ENCODE measurements at places on chromosomes 1 and 21. TPM values are rescaled to one million over a fixed set of nuclear protein-coding genes. Genes with fewer than 3 reads are reported as not detected.

GRCh38 chr1:207145401-207146058 lies 41.5 kb downstream of the C4BPA start:
- no peak for DNase-seq

DNA sequence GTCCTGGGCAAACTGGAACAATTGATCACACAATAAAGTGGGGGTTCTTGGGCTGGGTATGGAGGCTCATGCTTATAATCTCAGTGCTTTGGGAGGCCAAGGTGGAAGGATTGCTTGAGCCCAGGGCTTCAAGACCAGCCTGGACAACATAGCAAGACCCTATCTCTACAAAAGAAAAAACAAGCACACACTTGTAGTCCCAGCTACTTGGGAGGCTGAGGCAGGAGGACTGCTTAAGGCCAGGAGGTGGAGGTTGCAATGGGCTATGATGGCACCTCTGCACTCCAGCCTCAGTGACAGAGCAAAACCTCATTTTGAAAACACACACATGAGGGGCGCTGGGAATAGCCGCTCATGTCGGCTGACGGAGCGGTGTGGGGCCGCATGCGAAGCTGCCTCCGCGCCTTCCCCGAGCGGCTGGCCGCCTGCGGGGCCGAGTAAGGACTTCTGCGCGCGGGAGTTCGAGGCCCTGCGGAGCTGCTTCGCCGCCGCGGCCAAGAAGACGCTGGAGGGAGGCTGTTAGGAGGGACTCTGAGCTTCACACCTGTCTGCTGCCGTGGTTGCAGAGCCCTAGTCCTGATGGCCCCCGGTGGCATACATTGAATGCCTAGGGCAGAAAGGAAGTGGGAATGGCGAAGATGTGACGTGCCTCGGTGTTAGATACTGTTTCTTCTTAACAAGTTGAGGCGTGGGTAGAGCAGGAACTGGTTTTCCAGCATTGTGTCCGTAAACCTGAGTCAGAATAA lies 59.5 kb downstream of the ACBD3 start:
- DNase-seq = no peak

Gene TNFSF4
- total RNA-seq = 3.1 TPM

Gene ATP1A2
- total RNA-seq = 0.12 TPM

GRCh38 chr1:33441088-33441745 lies 10.3 kb upstream of the PHC2 start:
- no peak for DNase-seq

Gene RNASEL
- total RNA-seq = 7.6 TPM
